ENCODE measurements at places on chromosomes 6 and 20.

DNA sequence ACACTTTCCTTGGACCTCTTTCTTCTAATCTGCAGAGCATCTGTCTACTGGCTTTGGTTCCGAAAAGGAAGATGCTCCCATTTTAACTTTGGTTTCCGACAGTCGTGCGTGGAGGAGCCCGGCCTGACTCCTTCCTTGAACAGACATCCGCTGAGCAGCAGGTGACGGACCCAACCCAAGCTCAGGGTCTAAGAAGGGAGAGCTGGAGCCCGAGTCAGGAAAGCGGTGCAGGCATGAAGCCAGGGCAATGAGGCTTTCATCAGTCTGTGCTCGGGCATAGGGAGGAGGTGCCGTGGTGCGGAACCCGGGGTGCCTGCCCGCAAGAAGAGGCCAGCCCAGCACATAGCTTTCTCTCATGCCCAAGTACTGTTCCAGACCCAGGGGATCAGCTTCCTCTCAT, 109.4 kb downstream of the CDH4 start:
- DNase-seq: no peak

DNA sequence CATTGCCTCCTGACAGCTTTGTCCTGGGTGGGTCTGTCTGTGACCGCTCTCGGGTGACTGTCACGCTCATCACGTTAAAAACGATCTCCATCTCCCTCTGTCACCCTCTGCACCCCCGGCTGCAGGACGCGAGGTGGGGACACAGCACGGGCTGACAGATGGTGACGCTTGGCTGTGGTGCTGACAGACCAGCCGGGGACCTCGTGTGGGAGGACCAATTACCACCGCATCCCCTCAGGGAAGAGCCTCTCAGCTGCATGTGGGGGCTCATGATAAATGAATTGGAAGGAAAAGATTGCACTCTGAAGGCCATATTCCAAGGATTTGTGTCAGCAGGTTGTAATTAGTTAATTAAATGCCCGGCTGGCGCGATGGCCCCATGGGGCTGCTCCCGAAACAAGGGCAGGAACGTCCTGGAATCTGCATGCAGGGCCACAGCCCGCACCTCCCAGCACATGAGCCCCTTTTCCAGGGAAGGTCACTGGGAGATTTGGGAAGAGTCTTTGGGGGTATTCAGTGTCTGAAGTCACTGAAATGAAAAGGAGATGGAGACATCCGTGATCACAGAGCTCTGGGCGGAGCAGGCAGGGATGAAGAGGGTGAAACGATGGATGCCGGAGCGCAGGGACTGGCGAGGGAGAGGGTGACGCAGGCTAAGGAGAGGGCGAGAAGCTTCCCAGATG, 87.1 kb downstream of the ERMARD start:
- no peak for DNase-seq

DNA sequence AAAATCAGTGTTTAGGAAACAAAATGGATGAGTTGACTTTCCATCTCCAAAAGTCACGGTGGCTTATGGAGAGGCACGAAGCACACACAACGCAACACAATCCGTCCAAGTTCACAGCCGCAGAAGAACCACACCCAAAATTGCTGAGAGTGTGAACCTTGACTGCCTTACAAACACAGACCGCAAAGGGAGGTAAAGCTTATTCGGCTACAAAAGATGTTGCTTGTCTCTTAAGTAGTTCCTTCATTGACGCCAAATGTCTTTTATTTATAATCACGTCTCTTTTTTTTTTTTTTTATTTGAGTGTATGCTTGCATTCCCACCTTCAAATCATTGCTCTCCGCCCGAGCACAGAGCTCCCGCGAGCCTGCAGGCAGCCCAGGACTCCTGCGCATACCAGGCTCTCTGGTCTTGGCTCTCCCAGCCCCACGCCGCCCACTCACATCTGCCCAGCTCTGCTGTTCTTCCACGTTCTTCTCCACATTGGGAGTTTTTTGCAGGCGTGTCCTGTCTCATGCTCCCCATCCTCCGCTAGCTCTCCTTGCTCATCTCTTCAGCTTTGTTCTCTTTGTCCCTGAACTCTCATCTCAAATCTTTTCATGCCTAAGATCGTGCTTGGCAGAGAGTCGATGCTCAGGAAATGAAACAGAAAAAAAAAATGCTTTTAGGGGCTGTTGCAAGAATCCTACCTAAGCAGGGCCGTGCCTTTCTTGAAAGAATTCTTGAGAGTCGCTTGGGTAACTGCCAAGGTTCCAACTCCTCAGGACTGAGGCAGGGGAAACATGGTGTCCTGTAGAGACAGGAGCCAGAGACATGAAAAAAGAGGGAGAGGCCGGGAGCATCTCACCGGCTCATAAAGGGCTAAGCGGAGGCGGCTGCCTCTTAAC, 25.8 kb downstream of the LY86 start:
- no peak for DNase-seq

- no peak for DNase-seq
Observed at GRCh38 chr6:118939683-118940082, 4.7 kb upstream of the MCM9 start.

DNA sequence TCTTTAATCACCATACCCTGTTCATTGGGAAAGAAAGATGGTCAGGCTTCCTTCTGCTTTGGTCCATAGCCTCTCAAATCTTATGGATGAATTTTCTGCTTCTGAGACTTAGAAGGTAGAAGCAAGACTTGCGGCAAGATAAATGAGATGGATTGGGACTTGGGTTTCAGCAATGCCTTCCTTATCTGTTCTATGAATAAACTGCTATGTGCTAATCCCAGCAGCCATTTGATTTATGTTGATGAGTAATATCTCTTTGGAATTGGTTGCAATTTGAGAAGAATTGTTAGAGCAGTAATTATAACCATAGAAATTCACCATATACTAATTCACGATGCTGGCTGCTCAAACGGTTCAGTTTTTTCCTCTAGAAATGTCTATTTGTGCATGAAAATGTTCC, 48.3 kb downstream of the TXLNB start:
- DNase-seq: no peak

- no peak for DNase-seq
Observed at GRCh38 chr6:148538261-148539190, 195.9 kb downstream of the SASH1 start.

GRCh38 chr6:163406366-163406765, 8.2 kb upstream of the QKI start:
- DNase-seq: no peak

- DNase-seq: no peak
Observed at GRCh38 chr6:12791371-12791770, 74.8 kb downstream of the PHACTR1 start.

GRCh38 chr20:63285636-63286615, 7.1 kb upstream of the COL20A1 start:
- no peak for DNase-seq

- DNase-seq: no peak
Observed at GRCh38 chr20:48632825-48633619, 194.8 kb downstream of the PREX1 start.

DNA sequence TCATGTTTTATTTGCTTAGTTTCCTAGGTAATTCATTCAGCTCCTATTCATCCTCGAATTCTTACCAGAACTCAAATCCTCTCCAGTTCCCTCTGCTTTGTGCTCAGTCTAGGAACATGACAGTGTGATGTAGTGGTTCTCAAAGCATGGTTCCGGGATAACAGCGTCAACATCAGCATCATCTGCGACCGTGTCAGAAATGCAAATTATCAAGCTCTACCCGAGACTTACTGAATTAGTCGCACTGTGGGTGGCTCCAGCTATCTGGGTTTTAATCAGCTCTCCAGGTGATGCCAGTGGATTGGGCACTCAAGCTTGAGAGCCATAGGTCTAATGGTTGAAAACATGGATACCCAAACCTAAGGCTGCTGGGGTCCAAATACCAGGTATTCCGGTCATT, 7.7 kb upstream of the STK35 start:
- no peak for DNase-seq

GRCh38 chr6:111591370-111591900, 14.2 kb downstream of the TRAF3IP2 start:
- DNase-seq: no peak

DNA sequence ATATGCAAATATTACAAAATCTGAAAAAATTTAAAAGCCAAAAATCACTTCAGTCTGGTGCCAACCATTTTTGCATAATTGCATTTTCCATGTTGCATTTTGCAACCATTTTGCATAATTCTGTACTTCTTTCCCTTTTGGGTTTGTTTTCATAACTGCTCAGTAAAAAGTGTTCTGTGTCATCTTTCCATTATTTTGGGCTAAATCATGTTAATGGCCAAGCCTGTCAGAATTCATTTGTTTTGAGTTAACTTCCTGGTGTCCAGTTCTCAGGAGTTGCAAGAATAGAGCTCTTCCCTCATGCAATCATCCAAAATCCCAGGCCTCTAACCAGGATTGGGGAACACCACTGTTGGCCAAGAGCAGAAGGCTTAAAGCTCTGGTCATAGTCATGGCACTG, 133.6 kb downstream of the MTHFD1L start:
- DNase-seq: no peak

Data from stimulated activated CD4-positive, alpha-beta T cell treated with anti-CD3 and anti-CD28 coated beads, TNF-alpha, amount 100 ng/mL, for 48 hours (primary cell).